ENCODE measurements at places on chromosomes 13 and 19. TPM values are rescaled to one million over a fixed set of nuclear protein-coding genes. Genes with fewer than 3 reads are reported as not detected.

The SELENOV gene
- not detected for total RNA-seq

The KLK4 gene
- not detected for total RNA-seq

The LIN7B gene
- 6.0 TPM for total RNA-seq

The TLE6 gene
- 1.1 TPM for total RNA-seq

DNA sequence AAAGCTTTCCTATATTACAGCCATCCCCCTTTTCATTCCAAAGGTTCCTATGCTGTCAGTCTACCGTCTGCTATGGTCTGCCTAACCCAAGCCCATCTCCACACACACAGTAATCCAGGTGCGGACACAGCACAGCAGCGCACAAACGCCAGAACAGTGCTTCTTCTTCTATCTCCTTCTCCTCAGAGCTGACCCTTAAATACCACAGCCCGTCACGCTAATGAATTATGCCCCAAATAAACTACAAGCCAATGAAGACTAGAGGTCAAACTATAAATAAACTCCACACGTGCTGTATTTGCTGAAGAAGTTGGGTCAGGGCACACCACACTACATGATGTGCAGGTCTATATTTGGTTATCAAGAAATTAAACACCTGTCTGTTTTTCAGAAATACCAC, 71.8 kb downstream of the TBC1D4 start:
- peaks cover 7% of the 10 kb centered on the region for H3K4me1 ChIP-seq
- no peak overlapping the region for H3K27ac ChIP-seq
- peak; percentile 40 for DNase-seq
- no peaks in the 10 kb centered on the region for H3K36me3 ChIP-seq
- no peak overlapping the region for H3K4me3 ChIP-seq

GRCh38 chr13:39039041-39039440, 785 bp downstream of the NHLRC3 start:
- DNase-seq, result no peak
- peak overlapping the region; percentile 91 for H3K4me3 ChIP-seq
- H3K27me3 ChIP-seq, result no peaks in the 10 kb centered on the region

DNA sequence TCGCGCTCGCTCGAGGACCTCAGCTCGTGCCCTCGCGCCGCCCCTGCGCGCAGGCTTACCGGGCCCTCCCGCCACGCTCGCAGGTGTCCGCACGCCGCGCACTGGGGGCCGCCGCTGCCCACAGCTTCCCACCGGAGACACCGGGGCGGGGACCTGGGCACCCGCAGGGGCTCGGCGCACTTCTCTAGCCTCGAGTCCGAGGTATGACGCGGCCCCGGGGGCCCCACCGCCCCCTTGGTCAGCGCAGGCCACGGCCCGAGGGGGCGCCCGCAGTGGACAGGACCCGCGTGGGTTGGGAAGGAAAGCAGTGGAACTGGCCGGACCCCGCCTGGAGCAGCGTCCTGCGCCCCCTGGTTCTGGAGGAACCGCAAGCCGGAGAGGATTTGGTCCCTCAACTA, 2.1 kb upstream of the GRWD1 start:
- H3K4me3 ChIP-seq, result no peak overlapping the region
- no peak for DNase-seq
- peaks cover 23% of the 10 kb centered on the region for H3K4me1 ChIP-seq
- no peak overlapping the region for H3K27ac ChIP-seq
- H3K36me3 ChIP-seq, result peaks cover 28% of the 10 kb centered on the region
- H3K27me3 ChIP-seq, result peaks cover 27% of the 10 kb centered on the region

- no peak overlapping the region for H3K27ac ChIP-seq
- H3K36me3 ChIP-seq, result peaks cover 10% of the 10 kb centered on the region
- no peak for DNase-seq
- peaks cover 6% of the 10 kb centered on the region for H3K27me3 ChIP-seq
Measured at GRCh38 chr19:3610745-3611717, 4.4 kb upstream of the TBXA2R start.

DNA sequence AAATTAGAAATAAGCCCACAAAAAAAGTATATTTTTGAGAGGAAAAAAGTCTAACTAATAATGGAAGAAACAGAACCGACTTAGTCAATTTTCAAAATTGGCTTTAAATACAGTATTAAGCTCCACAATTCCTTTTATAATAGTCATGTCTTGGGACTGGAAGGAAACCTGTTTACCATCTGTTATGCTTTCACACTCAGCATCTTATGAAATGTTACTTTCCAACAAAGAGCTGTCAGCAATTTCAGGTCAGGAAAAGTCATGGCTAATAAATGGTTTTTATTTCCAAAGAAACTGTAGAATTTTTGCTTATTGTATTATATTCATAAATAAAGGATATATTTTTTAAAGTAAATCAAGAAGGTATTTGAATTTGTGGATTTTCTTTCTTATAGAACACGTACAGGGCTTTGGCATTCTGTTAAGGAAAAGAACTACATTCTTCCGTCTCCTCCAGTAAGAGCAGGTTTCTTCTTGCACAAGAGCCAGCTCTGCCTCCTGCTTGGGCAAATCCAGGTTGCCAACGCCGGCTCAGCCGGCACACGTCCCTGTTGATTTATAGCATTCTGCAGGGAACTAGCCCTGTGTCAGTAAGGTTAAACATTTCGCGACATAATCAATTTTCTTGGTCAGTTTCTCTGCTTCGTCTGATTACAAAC, 52.9 kb upstream of the GPR12 start:
- peaks cover 15% of the 10 kb centered on the region for H3K27me3 ChIP-seq
- no peaks in the 10 kb centered on the region for H3K4me1 ChIP-seq
- H3K36me3 ChIP-seq, result no peaks in the 10 kb centered on the region
- no peak overlapping the region for H3K4me3 ChIP-seq

DNA sequence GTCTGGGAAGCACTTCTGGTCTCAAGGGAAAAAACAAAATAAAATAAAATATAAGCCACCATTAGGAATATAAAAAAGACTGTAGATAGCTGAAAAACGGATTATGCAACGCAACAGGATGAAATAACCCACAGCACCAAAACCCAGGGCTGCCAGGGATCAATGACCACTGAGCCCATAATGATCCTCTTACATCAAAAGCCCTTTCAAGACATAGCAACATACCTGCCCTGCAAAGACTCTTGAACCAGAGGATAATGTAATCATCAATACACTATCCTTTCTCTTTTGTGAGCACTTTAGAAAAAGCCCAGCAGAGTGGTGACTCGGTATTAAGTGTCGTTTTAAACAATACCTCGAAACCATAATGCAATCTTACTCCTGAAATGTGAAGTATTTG, 235.0 kb upstream of the SOX21 start:
- H3K36me3 ChIP-seq, result no peaks in the 10 kb centered on the region
- H3K4me1 ChIP-seq, result no peaks in the 10 kb centered on the region
- H3K27ac ChIP-seq, result no peak overlapping the region
- DNase-seq, result no peak
- H3K4me3 ChIP-seq, result no peak overlapping the region

- no peaks in the 10 kb centered on the region for H3K27me3 ChIP-seq
- H3K4me1 ChIP-seq, result no peaks in the 10 kb centered on the region
- no peak overlapping the region for H3K27ac ChIP-seq
- no peak for DNase-seq
- H3K4me3 ChIP-seq, result no peak overlapping the region
Measured at GRCh38 chr13:75993241-75993640, 357.1 kb downstream of the LMO7 start.

- no peaks in the 10 kb centered on the region for H3K36me3 ChIP-seq
- no peak for DNase-seq
- H3K4me1 ChIP-seq, result peaks cover 4% of the 10 kb centered on the region
- no peak overlapping the region for H3K4me3 ChIP-seq
Measured at GRCh38 chr19:47389150-47389556, 30.2 kb downstream of the MEIS3 start.

GRCh38 chr13:94317063-94317491, 162.4 kb downstream of the DCT start:
- peak overlapping the region; percentile 60 for H3K4me3 ChIP-seq
- DNase-seq, result peak; percentile 74
- no peaks in the 10 kb centered on the region for H3K27me3 ChIP-seq
- H3K36me3 ChIP-seq, result peaks cover 6% of the 10 kb centered on the region
- peaks cover 38% of the 10 kb centered on the region for H3K4me1 ChIP-seq

DNA sequence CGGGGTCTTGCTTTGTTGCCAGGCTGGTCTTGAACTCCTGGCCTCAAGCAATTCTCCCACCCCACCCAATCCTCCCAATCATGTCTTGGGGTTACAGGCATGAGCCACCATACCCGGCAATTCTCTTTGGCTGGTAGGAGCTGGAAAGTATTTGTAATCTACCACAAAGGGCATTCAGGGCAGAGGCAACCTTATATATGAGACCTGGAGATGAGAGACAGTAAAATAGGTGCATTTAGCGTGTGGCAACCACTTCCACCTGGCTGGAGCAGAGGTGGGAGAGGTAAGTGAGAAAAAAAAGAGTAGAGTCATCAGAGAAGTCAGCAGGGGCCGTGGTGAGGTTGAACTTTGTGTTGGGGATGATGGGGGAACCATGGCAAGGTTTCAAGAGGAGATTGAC, 36.8 kb downstream of the VAV1 start:
- H3K4me3 ChIP-seq, result no peak overlapping the region
- peaks cover 35% of the 10 kb centered on the region for H3K4me1 ChIP-seq
- DNase-seq, result no peak
- H3K27ac ChIP-seq, result peak overlapping the region; percentile 21
- peaks cover 41% of the 10 kb centered on the region for H3K36me3 ChIP-seq

GRCh38 chr13:37090912-37091311, 14.6 kb downstream of the CSNK1A1L start:
- H3K36me3 ChIP-seq, result no peaks in the 10 kb centered on the region
- H3K27ac ChIP-seq, result no peak overlapping the region
- DNase-seq, result no peak
- H3K27me3 ChIP-seq, result peaks cover 5% of the 10 kb centered on the region
- no peak overlapping the region for H3K4me3 ChIP-seq

DNA sequence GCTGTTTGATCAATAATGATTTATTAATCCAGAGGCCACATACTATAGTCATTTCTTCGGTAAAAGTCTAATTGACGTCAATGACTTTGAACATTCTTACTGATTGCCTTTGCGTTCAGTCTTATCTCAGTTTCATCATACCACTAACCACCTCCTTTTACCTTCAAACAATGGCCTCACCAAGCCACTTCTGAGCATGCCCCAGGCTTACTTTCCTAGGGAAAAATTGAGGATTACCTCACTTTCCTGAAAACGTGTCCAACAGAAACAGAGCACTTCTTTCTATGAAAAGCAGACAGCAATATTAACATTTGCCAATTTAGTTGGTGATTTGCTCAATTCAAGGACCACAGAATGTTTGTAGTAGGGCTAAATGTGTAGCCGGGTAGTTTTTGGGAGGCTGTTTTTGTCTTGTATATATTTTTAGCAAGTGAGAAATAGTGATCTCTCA, 157.6 kb downstream of the KLF5 start:
- peaks cover 27% of the 10 kb centered on the region for H3K27me3 ChIP-seq
- H3K36me3 ChIP-seq, result no peaks in the 10 kb centered on the region
- no peak for DNase-seq
- no peak overlapping the region for H3K27ac ChIP-seq
- peaks cover 2% of the 10 kb centered on the region for H3K4me1 ChIP-seq

- no peaks in the 10 kb centered on the region for H3K27me3 ChIP-seq
- no peaks in the 10 kb centered on the region for H3K4me1 ChIP-seq
- H3K36me3 ChIP-seq, result no peaks in the 10 kb centered on the region
- no peak overlapping the region for H3K4me3 ChIP-seq
Measured at GRCh38 chr13:21895779-21896178, 224.9 kb downstream of the FGF9 start.

GRCh38 chr19:23778566-23778965, 19.9 kb upstream of the ZNF681 start:
- H3K4me1 ChIP-seq, result no peaks in the 10 kb centered on the region
- no peak overlapping the region for H3K27ac ChIP-seq
- H3K36me3 ChIP-seq, result peaks cover 38% of the 10 kb centered on the region
- DNase-seq, result no peak
- no peaks in the 10 kb centered on the region for H3K27me3 ChIP-seq

DNA sequence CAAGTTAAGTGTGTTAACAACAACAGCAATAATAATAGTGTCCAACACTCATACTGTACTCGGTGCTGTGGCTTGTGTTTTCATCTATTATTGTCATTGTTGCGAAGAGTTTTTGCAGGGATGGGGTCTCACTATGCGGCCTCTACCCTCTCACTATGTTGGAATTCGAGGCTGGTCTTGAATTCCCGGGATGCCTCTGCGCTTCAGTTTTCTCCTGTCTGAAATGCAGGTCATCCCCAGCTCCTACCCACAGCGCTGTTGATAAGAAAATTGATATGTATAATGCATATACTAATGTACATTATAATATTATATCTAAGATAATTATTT, 4.9 kb upstream of the SBK3 start:
- H3K27me3 ChIP-seq, result peaks cover 5% of the 10 kb centered on the region
- no peak overlapping the region for H3K4me3 ChIP-seq
- no peak overlapping the region for H3K27ac ChIP-seq

- H3K27me3 ChIP-seq, result no peaks in the 10 kb centered on the region
- no peak overlapping the region for H3K27ac ChIP-seq
- no peak for DNase-seq
- no peaks in the 10 kb centered on the region for H3K36me3 ChIP-seq
Measured at GRCh38 chr13:110538632-110539031, 22.9 kb downstream of the RAB20 start.

- H3K4me3 ChIP-seq, result no peak overlapping the region
- H3K4me1 ChIP-seq, result peaks cover 2% of the 10 kb centered on the region
Measured at GRCh38 chr13:23789576-23790346, 99.4 kb downstream of the MIPEP start.

Measured in activated CD4-positive, alpha-beta T cell treated with anti-CD3 and anti-CD28 coated beads, Interleukin-2, amount 10 ng/mL, durations not matched to agents 24 days and 14 days (primary cell).